ENCODE measurements at places on chromosomes 3 and 15. TPM values are rescaled to one million over a fixed set of nuclear protein-coding genes. Genes with fewer than 3 reads are reported as not detected.
A peak's percentile ranks its signal among the peaks of the same experiment; 100 is the strongest.

WNT5A gene
- total RNA-seq = 42.4 TPM

MST1R gene
- total RNA-seq = 1.3 TPM

DNA sequence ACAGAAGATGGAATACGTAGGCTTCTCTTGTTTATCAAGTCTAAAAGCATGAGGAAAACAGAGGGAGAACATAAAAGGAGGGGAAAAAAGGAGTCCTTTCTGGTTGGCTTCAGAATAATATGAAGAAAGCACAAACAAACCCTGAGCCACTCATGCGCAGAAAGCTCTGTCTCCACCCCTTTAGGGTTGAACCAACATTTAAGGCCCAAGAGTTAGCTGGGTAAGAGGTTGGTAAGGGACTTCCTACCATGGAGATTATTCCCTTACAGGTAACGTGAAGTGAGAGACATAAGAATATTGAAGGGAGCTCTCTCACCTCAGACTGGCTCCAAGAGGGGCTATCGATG lies 145.3 kb downstream of the RORA start:
- DNase-seq = no peak

AP2M1 gene
- total RNA-seq = 364 TPM

- DNase-seq = peak; percentile 7
These were observed 1371.6 kb downstream of the NSUN3 start for GRCh38 chr3:95434491-95434890.

DNA sequence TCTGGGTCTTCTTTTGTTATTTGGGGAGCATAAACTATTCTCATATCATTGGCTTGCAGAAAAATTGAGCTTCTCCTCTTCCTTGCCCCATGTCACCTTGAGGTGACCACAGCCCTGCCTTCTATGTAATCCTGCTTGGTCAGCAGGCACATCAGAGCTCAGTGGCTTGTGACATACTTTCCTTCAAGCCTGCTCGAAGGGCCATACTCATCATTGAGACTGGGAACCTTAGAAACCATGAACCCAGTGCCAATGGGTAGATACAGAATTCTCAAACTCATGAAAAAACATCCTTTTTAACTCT lies 3.7 kb upstream of the CCR2 start:
- no peak for DNase-seq

DNA sequence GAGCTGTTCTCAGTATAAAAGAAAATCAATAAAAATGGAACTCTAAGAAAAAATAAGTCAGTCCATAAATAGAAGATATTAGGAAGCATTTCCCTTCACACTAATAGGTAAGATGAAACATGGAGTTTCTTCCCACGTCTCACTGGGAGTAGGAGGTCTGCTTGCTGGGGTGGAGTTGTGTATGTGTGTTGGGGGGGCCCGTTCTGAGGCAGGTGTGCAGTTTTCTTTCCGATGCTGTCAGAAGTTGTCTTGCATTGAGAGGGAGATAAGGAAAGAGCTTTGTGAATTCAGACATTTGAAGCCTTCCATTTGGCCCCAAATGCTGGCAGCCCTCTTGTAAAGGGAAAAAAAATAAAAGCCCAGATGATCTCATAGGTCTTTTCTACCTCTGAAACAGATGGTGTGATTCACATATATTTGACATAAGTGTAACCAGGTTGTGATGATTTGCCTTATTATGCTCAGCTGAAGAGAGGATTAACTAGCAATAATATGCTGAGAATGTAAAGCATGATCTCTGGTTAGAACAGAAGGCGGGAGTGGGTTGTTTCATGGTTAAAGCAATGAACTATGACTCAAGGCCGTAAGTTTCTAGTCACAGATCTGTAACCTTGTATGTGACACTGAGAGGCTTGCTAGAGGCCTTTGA lies 8.8 kb downstream of the RASGRP1 start:
- peak; percentile 35 for DNase-seq

- DNase-seq = peak; percentile 91
These were observed 72.7 kb downstream of the DZIP3 start for GRCh38 chr3:108662142-108662738.

GRCh38 chr3:127501177-127501576 lies 89.4 kb downstream of the TPRA1 start:
- no peak for DNase-seq

GRCh38 chr3:120239644-120240043 lies 45.4 kb downstream of the GPR156 start:
- no peak for DNase-seq

GRCh38 chr3:73546961-73547360 lies 77.8 kb downstream of the PDZRN3 start:
- peak; percentile 94 for DNase-seq

MYH15 gene
- 0.99 TPM for total RNA-seq

DNA sequence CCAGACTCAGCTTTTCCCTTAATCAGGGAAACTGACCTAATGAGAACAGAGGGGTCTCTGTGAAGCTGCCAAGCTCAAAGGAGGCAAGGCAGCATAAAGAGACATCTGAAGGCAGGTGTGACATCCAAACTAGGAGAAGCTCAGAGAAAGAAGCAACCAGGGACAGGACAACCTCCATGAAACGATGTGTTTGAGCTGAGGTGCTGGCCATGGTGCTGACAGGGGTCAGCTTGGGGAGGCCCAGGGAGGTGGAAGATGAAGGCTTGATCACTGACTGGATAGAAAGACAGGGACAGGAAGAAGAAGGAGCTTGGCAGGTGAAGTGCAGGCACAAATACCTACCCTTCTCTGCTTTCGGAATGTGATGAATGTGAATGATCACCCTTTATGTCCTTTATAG lies 179.5 kb upstream of the NSMCE3 start:
- no peak for DNase-seq

NANOGP8 gene
- not detected for total RNA-seq

DNA sequence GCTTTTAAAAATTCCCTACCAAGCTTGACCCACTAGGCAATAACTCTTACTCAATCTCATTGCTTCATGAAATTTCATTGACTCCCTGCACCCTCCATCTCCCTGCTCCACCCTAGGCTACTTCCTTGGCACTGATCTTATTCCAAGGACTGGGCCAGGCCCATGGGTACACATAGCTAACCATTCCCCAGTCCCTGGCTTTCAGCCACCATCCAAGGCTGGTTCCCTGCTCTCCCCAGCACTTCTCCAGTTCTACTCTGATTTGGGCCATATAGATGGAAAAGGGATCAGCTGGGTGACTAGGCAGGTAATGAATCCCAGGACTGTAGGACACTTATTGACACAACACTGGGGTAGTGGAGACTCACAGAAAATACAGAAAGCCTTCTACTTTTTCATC lies 88.1 kb upstream of the NEO1 start:
- DNase-seq = no peak

GRCh38 chr3:72092778-72093177 lies 307.8 kb upstream of the PROK2 start:
- no peak for DNase-seq

GRCh38 chr3:107959550-107960154 lies 131.2 kb downstream of the CD47 start:
- DNase-seq = peak; percentile 61

DNA sequence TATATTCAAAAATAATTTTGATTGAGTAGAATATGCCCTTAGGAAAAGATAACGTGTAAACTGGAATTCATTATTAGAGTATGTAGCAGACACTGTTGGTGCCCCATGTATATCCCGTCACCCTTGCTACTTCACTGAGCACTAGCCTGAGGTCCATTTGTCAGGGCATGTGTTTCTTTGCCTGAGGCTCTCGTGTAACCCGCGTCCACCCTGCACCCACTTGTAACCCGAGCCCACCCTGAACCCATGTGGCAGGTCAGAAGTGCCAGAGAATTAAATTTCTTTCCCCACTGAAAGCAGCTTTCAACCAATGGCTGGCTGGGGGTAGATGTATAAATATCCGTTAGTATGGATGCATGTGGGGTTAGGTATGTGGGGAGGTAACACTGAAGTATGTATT lies 474.2 kb upstream of the ZNF385D start:
- no peak for DNase-seq

CTXN2 gene
- total RNA-seq = not detected

- DNase-seq = peak; percentile 40
These were observed 30.8 kb downstream of the LAMP3 start for GRCh38 chr3:183131735-183132134.
